Pancreas (tissue), 10 donors: ENCODE measurements at places on chromosomes 7 and 10. TPM values are rescaled to one million over a fixed set of nuclear protein-coding genes. Genes with fewer than 3 reads are reported as not detected.
A peak's percentile ranks its signal among the peaks of the same experiment; 100 is the strongest.

Gene SPAG6
- polyA plus RNA-seq: 0.53 TPM

DNA sequence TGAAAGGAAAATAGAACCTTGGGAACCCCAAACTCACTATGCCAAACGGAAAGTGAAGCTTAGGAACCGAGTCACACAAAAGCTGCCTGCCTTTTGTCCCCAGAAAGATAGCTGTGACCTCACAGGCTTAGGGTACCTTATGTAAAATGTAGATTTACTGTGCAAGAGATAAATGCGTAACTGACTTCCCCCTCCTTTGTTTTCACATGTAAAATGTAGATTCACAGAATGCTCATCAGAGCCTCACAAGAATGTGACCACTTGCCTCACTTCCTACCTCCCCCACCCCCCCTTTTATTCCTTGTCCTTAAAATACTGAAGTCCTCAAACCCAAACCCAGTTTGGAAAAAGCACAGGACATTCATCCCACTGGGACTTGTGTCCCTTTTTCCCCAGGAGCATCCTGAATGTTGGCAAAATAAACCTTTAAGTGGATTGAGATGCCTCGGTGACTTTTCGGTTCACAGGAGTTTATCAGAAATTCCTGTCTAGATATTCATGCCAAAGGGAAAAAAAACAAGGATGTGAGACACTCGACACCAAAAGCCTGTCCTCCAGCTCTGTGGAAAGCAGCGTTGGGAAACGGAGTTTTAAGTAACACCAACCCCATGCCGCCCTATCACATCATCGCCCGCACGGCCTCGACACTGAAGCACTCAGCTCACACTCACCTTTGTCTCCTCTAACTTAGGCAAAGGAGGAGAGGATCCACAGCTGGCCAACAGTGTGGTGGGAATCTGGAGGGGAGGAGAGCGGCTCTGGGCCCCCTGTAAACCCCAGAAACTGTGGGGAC lies 45.9 kb downstream of the SVIL start:
- peaks cover 29% of the 10 kb centered on the region for H3K4me1 ChIP-seq
- H3K36me3 ChIP-seq: no peaks in the 10 kb centered on the region
- H3K27ac ChIP-seq: peak overlapping the region; percentile 14
- DNase-seq: no peak

GRCh38 chr10:75606203-75606779 lies 174.9 kb downstream of the LRMDA start:
- no peak for DNase-seq
- no peaks in the 10 kb centered on the region for H3K36me3 ChIP-seq
- no peaks in the 10 kb centered on the region for H3K27me3 ChIP-seq
- H3K27ac ChIP-seq: no peak overlapping the region

GRCh38 chr7:80453699-80454340 lies 58.0 kb downstream of the GNAT3 start:
- no peaks in the 10 kb centered on the region for H3K27me3 ChIP-seq
- H3K4me3 ChIP-seq: no peak overlapping the region
- DNase-seq: no peak
- no peaks in the 10 kb centered on the region for H3K4me1 ChIP-seq
- no peak overlapping the region for H3K27ac ChIP-seq
- H3K36me3 ChIP-seq: no peaks in the 10 kb centered on the region

DNA sequence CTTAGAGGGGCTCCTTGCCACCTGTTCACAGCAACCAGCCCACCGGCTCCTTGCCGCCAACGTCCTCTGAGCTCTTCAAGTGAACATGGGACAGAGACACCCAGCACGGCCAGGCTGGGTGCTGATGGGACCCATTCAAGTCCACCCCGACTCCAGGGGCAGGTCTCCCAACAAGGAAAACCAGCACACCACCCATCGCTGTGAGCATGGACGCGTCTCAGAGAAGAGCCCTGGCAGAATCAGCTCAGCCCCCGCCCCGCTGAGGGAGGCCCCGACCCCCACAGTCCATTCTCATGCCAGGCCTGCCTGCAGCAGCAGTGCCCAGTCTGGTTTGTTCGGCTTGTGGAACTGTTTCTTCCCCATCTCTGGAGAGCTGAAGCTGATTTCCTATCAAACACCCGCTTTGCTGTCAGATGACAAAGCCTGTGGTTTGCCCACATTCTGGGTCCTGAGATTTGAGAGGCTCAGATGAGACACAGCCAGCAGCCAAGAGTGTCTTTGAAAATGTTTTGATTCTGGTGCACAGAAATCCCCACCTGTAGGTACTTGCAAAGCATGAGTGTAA lies 216.6 kb downstream of the ZMYND11 start:
- H3K27me3 ChIP-seq: no peaks in the 10 kb centered on the region
- peaks cover 23% of the 10 kb centered on the region for H3K36me3 ChIP-seq
- no peaks in the 10 kb centered on the region for H3K4me1 ChIP-seq
- DNase-seq: no peak
- H3K4me3 ChIP-seq: no peak overlapping the region
- H3K27ac ChIP-seq: no peak overlapping the region

- H3K27me3 ChIP-seq: no peaks in the 10 kb centered on the region
- peak; percentile 10 for DNase-seq
- H3K4me3 ChIP-seq: no peak overlapping the region
- H3K36me3 ChIP-seq: no peaks in the 10 kb centered on the region
- no peaks in the 10 kb centered on the region for H3K4me1 ChIP-seq
These were observed 267.2 kb downstream of the ELFN1 start for GRCh38 chr7:1937252-1937605.

DNA sequence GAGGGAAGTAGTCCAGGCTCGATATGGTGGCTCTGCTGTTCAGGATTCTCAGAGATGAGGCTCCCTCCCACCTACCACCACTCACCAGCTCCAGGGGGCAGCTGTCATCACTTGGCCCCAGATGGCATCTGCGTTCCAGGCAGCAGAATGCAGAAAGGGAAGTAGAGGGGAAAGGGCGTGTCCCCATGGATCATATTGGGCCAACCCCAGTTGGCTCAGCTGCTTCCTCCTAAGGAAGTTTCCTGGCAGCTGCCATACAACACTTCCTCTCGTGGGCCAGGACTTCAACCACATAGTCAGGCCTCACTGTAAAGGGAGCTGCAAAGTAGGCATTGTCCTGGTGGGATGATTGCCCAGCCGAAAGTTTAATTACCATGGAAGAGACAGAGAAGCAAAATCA lies 1.6 kb upstream of the TEX36 start:
- H3K4me3 ChIP-seq: no peak overlapping the region
- H3K4me1 ChIP-seq: no peaks in the 10 kb centered on the region
- H3K36me3 ChIP-seq: no peaks in the 10 kb centered on the region
- no peak for DNase-seq

DNA sequence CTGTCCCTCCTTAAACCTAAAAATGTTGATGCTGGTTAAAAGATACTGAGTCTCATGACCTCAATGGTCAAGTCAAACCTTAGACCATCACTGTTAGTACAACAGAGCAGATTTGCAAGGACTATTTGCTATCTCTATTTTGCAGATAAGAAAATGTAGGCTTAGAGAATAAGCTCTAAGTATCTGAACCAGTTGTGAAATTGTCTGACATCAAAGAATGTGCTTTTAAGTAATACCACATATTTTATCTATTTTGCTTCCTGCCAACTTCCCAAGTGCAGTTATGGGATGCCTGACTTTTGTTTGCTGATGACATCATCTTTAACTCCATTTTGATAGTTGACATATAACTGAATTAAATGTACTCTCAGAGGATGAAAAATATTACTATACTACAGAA lies 83.6 kb upstream of the TMEM106B start:
- no peaks in the 10 kb centered on the region for H3K36me3 ChIP-seq
- no peak overlapping the region for H3K4me3 ChIP-seq
- no peaks in the 10 kb centered on the region for H3K4me1 ChIP-seq
- no peak for DNase-seq
- no peaks in the 10 kb centered on the region for H3K27me3 ChIP-seq
- H3K27ac ChIP-seq: no peak overlapping the region

- no peak overlapping the region for H3K27ac ChIP-seq
- H3K27me3 ChIP-seq: no peaks in the 10 kb centered on the region
- no peaks in the 10 kb centered on the region for H3K4me1 ChIP-seq
- H3K4me3 ChIP-seq: no peak overlapping the region
- no peak for DNase-seq
These were observed 62.2 kb downstream of the ZEB1 start for GRCh38 chr10:31381171-31381570.

- H3K36me3 ChIP-seq: no peaks in the 10 kb centered on the region
- H3K27me3 ChIP-seq: no peaks in the 10 kb centered on the region
- H3K27ac ChIP-seq: no peak overlapping the region
- H3K4me1 ChIP-seq: no peaks in the 10 kb centered on the region
- DNase-seq: no peak
These were observed 706 bp downstream of the TBATA start for GRCh38 chr10:70784471-70784870.

GRCh38 chr7:158165711-158166110 lies 421.9 kb downstream of the PTPRN2 start:
- H3K4me1 ChIP-seq: no peaks in the 10 kb centered on the region
- DNase-seq: no peak
- no peak overlapping the region for H3K4me3 ChIP-seq
- no peak overlapping the region for H3K27ac ChIP-seq
- no peaks in the 10 kb centered on the region for H3K36me3 ChIP-seq

- H3K4me3 ChIP-seq: no peak overlapping the region
- no peak for DNase-seq
- no peaks in the 10 kb centered on the region for H3K27me3 ChIP-seq
- no peaks in the 10 kb centered on the region for H3K4me1 ChIP-seq
- H3K27ac ChIP-seq: no peak overlapping the region
These were observed 231.0 kb downstream of the KIAA1217 start for GRCh38 chr10:24439935-24440334.

DNA sequence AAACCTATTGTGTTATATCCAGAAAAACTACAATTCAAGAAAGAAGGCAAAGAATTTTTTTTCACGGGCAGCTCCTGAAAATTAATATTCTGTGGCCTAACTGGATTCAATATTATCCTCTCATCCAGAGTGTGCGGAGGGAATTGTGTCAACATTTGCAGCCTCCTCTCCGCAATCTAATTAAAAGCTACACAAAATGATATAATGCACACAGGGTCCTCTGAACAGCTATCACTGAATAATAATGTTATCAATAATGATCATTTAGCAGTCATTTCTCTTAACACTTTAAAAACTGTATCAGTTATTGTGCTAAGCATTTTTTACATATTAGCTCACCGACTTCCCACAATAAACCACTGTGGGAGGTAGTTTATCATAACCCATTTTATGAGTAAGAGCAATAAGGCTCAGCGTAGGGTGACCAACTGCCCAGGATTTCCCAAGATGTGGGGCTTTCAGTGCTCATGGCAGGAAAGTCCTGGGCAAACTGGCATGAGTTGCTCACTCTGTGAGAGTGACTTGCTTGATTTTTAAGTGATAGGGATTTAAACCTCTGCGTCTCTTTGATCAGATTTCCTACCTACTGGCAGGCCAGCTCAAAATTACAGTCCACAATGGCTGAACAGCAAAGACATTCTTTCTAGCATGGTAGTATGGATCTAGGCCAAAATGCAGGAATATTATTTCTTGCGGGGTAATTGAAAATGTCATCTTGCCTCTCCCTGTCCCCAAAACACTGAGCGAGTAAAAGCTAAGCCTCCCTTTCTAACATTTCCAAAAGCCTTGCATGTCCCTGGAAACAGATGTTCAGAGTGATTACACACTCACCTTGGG lies 65.7 kb downstream of the AOAH start:
- H3K36me3 ChIP-seq: no peaks in the 10 kb centered on the region
- no peaks in the 10 kb centered on the region for H3K27me3 ChIP-seq
- peak overlapping the region; percentile 32 for H3K27ac ChIP-seq

GRCh38 chr7:152949790-152950189 lies 190.2 kb downstream of the ACTR3B start:
- H3K4me1 ChIP-seq: no peaks in the 10 kb centered on the region
- H3K27me3 ChIP-seq: no peaks in the 10 kb centered on the region
- no peaks in the 10 kb centered on the region for H3K36me3 ChIP-seq
- no peak overlapping the region for H3K27ac ChIP-seq
- no peak overlapping the region for H3K4me3 ChIP-seq

Gene HMX2
- polyA plus RNA-seq: 0.19 TPM

Gene MCM10
- polyA plus RNA-seq: 0.15 TPM

Gene CALN1
- 1.3 TPM for polyA plus RNA-seq

GRCh38 chr7:150849204-150849775 lies 3.0 kb upstream of the AOC1 start:
- no peak overlapping the region for H3K27ac ChIP-seq
- DNase-seq: no peak
- no peak overlapping the region for H3K4me3 ChIP-seq
- H3K36me3 ChIP-seq: no peaks in the 10 kb centered on the region

DNA sequence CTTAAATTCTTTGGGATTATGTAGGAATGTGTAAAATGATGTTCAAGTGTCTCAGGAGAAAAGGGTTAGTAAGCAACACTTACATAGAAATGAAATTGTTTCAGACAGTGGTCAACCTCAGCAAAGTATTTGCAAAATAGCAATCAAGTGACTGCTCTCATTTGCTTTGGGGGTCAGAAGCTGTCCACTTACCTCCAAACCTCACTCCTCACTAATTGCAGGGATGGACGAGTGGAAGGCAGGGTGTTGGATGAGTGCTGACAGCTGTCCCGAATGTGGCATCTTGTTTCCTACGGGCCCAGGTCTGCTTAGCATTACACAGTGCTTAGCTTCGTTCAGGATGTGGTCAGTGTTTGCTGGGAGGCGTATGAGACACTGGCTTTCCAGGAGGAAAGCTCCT lies 437.0 kb downstream of the SUGCT start:
- no peaks in the 10 kb centered on the region for H3K36me3 ChIP-seq
- no peak overlapping the region for H3K27ac ChIP-seq
- no peaks in the 10 kb centered on the region for H3K27me3 ChIP-seq
- no peaks in the 10 kb centered on the region for H3K4me1 ChIP-seq
- H3K4me3 ChIP-seq: no peak overlapping the region
- no peak for DNase-seq

GRCh38 chr10:127926455-127926854 lies 19.6 kb downstream of the PTPRE start:
- H3K4me1 ChIP-seq: no peaks in the 10 kb centered on the region
- H3K27ac ChIP-seq: no peak overlapping the region
- H3K36me3 ChIP-seq: no peaks in the 10 kb centered on the region
- DNase-seq: no peak

DNA sequence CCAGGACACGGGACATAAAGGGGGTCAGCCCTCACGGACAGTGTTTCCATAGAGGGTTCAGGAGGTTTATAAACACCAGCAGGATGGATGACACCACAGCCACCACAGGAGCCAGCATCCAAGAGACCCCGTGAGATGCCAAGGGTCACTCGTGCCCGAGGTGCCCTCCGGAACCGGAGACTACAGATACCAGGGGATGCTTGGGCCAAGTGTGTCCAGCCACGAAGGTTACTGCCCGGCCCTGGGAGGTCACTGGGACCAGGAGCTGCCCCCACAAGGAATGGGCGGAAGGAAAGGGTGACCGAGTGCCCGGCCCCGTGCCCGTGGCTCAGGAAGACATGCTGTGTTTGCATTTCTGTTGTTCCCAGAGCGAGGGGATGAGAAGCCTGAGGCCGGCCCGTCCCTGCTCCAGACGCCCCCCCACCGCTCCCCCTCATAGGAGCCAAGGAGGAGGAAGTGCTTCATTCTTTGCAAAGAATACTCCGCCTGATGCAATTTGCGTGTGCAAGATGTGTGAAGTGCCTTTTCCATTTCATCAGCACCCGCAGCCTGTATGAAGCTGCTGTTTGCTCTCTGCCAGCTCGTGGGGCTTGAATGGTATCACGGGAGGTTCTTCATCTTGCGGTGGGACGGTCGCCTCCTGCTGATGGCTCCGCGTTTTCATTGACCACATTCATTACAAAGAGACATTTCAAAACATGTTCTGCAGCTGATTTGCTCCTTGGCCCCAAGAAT lies 176.4 kb downstream of the ELFN1 start:
- H3K36me3 ChIP-seq: no peaks in the 10 kb centered on the region
- H3K27ac ChIP-seq: no peak overlapping the region
- no peaks in the 10 kb centered on the region for H3K27me3 ChIP-seq
- H3K4me3 ChIP-seq: no peak overlapping the region
- H3K4me1 ChIP-seq: no peaks in the 10 kb centered on the region
- no peak for DNase-seq

Gene CRYGN
- polyA plus RNA-seq: 0.08 TPM
